A549 (cell line): ENCODE measurements at places on chromosomes 5 and 9.

DNA sequence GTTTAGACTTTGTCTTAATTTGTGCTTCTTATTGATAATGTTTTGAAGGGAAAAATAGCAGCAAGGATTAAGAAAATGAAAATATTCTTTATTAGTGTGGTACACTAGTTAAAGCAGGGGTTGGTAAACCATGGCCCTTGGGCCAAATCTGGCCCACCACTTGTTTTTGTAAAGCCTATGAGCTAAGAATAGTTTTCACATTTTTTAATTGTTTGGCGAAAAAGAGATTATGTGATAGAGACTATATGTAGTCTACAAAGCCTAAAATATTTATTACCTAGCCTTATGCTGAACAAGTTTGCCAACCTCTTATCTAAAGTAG lies 57.2 kb downstream of the KCNN2 start:
- no peak for DNase-seq

DNA sequence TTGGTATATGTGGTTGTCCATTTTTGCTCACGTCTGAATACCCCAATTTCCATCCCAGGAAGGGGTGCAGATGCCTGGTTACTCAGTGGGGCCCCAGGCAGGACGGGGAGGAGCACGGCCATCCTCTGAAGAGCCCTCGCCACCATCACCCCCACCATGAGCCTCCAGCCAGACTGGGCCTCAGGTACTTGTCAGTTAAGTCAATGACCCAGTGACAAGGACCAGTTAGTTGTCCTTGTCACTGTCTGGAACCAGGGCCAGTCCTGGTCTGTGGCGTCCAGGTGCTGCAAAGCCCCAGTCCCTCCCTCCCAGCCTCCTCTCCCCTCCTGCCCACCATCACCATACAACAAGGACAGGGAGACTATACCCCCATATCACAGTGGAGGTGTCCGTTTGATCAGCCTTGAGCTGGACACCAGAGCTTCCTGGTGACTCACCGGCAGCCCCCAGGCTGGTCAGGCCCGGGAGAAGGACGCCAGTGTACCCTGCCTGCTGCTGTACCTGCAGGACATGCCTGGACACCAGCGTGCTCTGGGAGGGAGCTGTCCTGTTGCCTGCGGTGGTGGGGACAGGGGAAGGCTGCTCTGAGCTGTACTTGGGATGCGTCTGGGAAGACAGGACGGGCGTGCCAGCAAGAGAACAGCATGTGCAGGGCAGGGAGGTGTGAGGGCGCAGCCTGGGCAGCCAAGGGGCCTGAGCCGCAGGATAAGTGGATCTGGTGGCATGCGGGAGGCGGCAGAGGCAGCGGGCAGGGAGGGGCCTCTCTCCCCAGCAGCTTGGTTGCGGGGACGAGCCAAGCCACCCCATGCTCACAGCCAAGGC lies 32.6 kb upstream of the TTLL11 start:
- DNase-seq, result no peak

DNA sequence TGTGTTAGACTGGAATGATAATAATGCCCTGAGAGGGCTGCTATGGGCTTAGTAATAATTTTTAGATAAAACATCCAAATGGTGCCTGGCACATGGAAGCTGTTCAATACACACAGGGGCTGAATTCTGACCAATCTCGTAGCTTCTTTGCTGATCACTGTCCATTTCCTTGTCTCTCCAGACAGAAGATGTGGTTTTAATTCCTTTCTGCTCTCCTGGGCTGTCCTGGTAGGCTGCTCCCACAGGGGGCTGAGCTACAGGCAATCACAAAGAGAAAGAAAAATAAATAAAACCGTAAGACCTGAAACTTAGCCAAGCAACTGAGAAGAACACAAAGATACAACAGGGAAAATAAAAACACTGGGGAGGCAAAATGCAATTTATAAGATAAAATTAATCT lies 136.5 kb downstream of the CDK5RAP2 start:
- no peak for DNase-seq

DNA sequence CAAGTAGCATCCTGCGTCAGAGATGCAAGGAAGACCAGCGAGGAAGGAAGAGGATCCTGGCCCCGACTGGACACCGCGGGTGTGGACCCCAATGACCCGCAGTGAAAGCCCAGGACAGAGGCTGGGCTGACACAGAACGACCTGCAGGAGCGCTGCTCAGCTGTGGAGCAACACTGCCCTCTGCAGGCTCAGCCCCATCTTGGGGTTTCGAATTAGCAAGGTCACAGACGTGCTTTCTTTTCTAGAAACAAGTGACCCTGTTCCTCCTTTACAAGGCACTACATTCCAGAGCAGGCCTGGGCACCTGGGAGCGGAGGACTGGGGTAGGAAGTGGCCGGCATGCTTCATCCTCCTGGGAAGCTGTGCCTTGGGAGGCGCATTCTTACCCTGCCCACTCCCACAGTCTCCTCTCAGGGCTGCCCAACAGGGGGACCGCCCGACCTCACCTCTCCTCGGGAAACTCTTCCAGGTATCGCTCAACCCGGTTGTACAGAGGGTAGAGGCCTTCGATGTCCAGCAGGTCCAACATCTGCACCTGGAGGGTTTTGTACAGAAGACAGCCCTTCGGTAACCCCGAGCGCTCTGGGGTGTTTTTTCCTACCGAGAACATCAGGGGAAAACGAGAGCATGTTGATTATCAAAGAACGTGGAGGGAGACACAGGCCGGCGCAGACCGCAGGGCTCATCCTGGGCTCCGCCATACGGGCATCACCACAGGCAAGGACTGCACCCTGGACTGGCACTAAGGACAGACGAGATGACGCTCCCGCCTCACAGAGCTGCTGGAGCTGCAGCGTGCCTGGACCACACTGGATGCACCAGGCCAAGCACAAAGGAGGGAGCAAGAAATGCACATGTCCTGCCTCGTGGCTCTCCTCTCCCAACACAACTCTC lies 35.0 kb downstream of the IPPK start:
- DNase-seq, result peak; percentile 78

DNA sequence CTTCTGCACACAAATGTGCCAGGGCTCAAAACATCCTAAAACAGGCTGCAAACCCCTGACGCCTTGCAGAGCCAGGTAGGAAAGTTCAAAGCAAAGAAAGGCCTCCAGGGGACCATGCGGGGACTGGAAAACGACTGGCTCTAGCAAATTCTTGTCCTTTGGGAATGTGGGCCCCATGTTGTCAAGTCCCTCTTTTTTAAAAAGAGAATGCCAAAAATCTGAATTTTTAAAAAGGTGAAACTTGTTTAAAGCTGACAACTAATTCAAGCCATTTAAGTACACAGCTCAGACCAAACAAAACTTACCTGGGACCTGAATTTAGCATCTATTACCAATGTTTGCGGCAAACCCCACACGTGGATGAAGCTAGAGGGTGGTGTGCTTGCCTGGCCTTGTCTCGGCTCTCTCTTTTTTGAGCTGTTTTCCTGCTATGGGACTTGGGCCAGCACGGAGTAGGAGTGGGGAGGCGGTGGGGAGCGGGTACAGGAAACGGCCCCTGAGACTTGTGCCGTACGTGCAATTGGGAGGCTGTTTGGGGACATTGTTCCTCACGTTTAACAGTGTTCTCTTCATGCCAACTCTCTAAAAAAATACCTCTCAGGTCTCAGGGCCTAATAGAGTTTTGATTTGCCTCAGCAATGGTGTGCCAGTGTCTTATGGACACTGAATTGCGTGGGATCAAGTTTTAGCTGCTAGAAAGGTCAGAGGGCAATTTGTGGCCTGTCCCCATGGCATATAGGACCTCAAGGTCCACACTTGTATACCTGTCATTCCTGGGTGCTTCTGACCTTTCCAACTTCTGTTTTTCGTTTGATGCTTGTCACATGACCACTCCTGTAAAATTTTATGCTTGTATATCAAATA lies 15.1 kb upstream of the PHF19 start:
- DNase-seq, result no peak

DNA sequence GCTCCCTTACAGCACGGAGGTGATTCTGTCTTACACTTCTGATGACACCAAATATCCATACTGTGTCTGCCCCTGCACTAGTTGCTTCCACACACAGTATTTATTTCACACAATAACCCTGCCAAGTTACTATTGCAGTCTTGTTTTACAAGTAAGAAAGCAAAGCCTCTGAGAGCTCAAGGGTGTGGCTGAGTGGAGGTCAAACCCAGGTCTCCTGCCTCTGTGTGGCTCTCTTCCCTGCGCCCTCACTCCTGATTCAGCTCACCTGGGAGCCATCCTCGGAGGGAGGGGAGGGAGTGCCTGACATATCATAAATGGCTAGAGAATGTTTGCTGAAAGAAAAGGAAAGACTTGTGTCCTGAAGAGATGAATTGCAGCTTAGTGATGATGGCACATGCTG lies 41.0 kb downstream of the MVB12B start:
- no peak for DNase-seq

GRCh38 chr5:17665836-17666235 lies 31.6 kb downstream of the TAF11L14 start:
- no peak for DNase-seq

DNA sequence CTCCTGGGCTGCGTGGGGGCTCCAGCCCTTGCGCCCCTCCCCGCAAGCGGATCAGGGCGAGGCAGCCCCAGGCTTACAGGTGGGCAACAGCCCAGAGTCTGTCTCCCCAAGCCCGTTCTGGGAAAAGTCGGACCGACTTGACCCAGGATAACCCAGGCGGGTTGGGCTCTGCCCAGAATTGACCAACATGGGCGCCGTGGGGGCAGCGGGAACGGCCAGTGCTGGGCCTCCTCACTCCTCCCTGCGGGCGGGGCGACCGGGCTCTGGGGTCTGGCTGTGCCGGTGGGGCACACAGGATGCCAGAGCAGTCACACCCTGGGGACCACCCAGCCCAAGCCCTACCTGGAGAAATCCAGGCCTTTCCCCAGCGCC lies 15.3 kb upstream of the SYNPO start:
- no peak for DNase-seq

GRCh38 chr9:108615152-108615551 lies 240.6 kb downstream of the ACTL7B start:
- DNase-seq, result no peak

GRCh38 chr5:1401536-1402138 lies 43.6 kb downstream of the SLC6A3 start:
- no peak for DNase-seq

DNA sequence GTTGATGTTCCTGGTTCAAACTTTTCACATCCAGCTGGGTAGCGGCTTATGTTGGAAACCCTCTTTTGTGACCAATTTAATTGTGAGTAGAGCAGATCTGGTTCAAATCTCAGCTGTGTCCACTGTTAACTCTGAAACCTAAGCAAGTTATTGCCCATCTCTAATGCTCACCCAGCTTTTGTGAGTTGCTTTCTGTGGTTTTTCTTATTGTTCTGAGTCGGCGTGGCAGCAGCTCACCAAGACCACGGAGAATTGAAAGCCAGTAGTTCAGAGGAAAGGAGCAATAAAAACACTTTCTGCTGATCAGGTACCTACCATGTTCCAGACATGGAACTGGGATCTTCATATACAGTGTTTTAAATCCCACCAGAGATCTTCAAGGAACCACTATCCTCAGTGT lies 114.4 kb downstream of the DOCK2 start:
- no peak for DNase-seq
